ENCODE measurements at places on chromosomes 7 and 10.

- DNase-seq, result no peak
Observed at GRCh38 chr10:89805599-89806013, 104.2 kb downstream of the KIF20B start.

DNA sequence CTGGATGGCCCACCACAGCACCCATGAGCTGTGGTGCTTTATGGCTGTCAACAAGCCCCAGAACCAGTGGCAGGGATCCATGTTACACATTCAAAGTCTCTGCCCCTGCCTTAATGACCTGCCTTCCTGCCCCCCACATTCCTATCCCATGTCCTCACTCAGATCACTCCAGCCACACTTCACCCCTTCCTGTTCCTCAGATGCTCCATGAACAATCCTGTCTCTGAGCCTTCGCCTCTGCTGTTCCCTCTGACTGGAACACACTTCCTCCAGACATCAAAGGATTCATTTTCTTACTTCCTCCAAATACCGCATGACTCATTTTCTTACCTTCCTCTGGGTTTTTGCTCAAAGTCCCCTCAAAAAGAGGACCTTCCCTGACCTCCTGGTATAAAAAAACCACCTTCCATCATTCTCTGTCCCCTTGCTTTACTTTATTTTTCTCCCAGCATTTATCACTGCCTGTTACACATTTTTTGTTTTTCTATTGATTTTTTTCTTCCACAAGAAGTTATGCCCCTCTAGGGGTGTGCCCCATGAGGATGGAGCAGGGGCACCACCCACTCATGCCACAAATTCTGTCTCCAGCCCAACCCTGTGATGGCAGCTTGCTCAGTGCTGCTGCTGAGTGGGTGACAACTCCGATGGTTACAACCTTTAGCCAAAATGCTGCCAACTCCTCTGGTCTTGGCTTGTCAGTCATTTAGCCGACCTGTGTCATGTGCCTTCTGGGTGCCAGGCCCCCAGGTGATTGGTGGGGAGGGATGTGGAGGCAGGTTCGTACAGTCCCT is 18.2 kb downstream of the COL13A1 start:
- DNase-seq, result no peak

GRCh38 chr10:19944911-19945663 is 128.9 kb downstream of the PLXDC2 start:
- DNase-seq, result no peak

- DNase-seq, result no peak
Observed at GRCh38 chr10:31170636-31171035, 139.0 kb upstream of the ZNF438 start.

All from activated CD4-positive, alpha-beta T cell treated with anti-CD3 and anti-CD28 coated beads, Interleukin-2, amount 50 U/mL, for 1 hour (primary cell).